ENCODE measurements at places on chromosomes 11 and 22.

GRCh38 chr11:18706330-18707243, 8.0 kb downstream of the TMEM86A start:
- DNase-seq: no peak

- no peak for DNase-seq
Measured at GRCh38 chr22:33811686-33812085, 108.6 kb downstream of the LARGE1 start.

DNA sequence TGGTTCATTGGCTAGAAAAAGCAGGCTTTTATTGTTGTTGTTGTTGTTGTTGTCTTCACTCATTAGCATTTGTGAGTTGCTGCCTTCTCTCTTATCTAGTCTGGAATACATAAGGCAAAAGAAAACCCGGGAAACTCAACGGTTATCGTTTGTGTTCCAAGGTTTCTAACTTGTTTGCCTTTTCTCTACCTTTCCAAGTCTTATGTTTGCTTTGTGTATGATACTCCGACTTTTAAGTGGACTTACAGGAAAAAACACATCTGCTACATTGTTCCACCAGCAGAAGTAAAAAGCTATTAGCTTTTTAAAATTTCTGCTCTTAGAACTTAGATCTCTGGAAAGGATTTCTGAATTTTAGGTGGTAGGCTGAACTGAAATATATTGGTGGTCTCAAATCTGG, 27.0 kb upstream of the HIKESHI start:
- DNase-seq: no peak

DNA sequence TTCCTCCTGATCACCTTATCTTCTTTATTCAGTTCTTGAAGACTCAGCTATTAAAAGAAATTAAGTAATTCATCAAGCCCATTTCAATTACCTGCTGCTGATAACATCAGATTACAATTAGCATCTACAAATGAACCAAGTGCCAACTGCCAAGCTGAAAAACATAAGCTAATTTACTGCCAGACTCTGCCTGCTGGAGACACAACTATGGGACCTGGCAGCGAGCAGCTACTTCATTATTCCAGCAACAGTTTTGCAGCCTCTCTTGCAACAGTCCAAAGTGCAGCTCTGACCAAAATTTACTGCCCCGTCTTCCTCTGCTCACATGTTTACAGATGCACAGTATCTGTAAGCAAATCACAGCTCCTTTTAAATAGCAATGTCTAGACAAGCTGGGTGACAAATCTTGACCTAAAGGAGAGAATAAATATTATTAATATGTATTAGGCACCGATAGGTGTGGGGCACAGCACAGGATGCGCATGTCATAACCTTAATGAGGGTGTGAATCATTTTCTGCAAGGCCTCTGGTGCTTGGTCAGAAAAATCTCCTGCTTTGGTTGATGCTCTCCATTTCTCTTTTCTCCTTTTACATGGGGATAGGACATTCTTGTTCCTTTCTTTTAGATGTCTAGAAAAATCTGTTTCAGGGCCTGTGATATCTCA, 232.2 kb upstream of the PITPNB start:
- DNase-seq: no peak

GRCh38 chr11:69644071-69644961, 3.4 kb downstream of the CCND1 start:
- DNase-seq: no peak

DNA sequence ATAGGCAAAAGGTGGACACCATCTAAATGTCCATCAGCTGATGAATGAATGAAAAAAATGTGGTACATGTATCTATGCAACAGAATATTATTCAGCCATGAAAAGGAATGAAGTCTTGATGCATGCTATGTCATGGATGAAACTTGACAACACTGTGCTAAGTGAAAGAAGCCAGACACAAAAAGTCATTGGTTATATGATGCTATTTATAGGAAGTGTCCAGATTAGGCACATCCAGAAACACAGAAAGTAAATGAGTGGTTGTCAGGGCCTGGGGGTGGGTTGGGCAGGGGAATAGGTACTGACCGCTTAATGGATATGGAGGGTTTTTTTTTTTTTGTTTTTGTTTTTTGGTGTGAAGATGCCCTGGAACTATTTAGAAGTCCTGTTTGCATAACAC, 21.7 kb upstream of the MN1 start:
- DNase-seq: no peak

Data from stimulated activated CD8-positive, alpha-beta memory T cell treated with anti-CD3 and anti-CD28 coated beads, Interleukin-7, amount 100 ng/mL, for 24 hours (primary cell).